CMK (cell line): ENCODE measurements at places on chromosomes 1 and 21.

- peak; percentile 78 for DNase-seq
Observed at GRCh38 chr1:27659497-27660299, 12.3 kb downstream of the IFI6 start.

GRCh38 chr1:226692051-226692792, 46.9 kb downstream of the ITPKB start:
- DNase-seq, result no peak

DNA sequence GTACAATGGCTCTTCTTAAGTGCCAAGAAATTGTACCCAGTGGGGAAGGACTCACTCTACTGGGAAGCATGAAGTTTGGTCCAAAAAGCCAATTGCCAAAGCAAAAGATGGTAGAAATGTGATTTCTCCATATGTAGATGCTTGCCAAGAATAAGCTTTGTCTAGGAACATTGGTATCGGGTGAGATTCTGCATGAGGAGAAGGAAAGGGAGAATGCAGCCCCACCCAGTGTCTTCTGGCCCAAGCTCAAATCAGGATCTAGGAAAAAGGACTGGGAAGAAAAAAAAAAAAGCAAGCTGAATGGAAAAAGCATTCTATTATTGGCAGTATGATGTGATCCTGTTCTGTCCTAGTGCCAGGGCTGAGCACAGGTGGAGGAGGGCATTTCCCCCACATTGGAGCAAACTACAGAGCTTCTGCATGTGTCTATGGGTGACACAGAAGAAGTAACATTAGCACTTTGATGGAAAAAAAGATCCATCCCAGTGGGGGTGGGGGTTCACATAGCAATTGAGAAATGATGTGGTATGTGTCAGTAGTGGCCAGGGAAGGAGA, 226.6 kb downstream of the KCNH1 start:
- DNase-seq, result no peak

- no peak for DNase-seq
Observed at GRCh38 chr1:10225573-10225972, 15.2 kb downstream of the KIF1B start.

GRCh38 chr1:159951551-159951950, 2.5 kb downstream of the SLAMF9 start:
- no peak for DNase-seq

GRCh38 chr1:200181861-200182260, 154.4 kb downstream of the NR5A2 start:
- no peak for DNase-seq

DNA sequence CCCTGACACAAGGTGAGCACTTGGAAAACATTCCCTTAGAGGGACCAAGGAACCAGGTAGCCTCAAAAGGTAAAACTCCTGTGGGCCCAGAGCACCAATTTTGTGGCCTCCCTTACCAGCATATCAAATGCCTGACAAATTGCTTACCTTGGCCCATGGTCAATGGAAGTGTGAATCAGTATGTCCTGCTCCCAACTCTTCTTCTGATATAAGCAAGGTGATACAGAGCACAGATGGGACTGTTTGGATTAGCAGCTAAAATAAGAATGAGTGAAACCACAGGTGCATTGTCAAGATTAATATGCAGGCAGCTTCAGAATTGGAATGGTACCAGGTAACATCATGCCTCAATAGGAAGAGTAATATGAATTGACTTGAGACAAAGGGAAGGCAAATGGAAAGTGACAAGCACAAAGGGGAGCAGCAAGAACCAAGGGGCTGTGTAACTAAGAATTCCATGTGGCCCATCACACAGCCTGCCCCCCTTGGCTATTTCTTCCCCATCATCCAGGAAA, 156.8 kb upstream of the KCND3 start:
- no peak for DNase-seq

- DNase-seq, result no peak
Observed at GRCh38 chr21:29007810-29008209, 11.3 kb downstream of the RWDD2B start.

GRCh38 chr1:205615789-205616188, 16.0 kb downstream of the ELK4 start:
- no peak for DNase-seq

- no peak for DNase-seq
Observed at GRCh38 chr1:181386340-181386739, 97.0 kb upstream of the CACNA1E start.

DNA sequence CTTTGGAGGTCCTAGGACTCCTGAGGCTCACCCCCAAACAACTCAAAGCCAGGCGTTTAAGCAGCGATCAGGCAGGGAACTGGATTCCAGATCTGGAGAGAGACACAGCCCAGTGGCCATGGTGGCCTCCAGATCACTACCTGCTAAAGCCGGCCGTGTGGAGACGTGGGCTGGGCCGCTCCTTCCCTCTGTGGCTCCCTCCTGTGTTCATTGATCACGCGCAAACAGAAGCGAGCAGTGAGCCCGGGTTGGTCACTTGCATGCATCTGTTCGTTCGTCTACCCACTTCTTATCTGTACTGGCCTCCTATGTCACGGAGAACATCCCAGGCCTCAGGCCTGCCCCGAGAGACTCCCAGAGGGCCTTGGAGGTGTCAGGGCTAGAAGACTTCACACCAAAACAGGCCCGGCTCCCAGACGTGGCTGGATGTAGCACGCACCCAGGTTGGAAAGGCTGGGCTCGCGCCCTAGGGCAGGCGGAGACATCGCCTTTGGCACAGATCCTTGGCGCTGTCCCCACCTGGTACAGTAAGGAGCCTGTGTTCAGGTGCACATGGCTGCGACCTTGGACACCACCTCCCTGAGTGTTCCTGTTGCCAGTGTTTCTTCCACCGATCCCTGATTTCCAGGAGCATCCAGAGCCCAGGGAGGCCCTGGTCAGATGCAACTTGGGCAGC, 76.7 kb upstream of the ARHGEF16 start:
- no peak for DNase-seq
